ENCODE measurements at places on chromosomes 4 and X.

DNA sequence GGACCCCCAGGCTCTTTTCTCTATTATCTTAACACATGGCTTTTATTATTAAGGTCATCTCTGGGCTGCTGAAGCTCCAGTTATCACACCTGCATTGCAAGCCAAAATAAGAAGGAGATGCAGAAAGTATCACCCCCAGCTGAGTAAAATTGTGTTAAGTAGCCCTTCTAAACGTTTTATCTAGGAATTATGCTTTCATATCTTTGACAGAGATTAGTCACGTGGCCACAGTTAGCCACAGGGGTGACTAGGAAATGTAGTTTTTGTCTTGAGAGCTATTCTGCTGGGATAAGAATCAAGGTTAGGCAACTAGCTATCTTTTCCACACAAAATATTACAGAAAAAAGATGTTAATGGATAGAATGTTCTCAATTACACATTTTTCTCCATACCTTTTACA, 102.1 kb downstream of the ANXA3 start:
- DNase-seq = no peak

- no peak for DNase-seq
These were observed 2.3 kb upstream of the SASH3 start for GRCh38 chrX:129777218-129778030.

- DNase-seq = no peak
These were observed 19.1 kb downstream of the VSIG4 start for GRCh38 chrX:66020631-66021334.

- no peak for DNase-seq
These were observed 24.0 kb upstream of the PCDH7 start for GRCh38 chr4:30696191-30696590.

- no peak for DNase-seq
These were observed 213.0 kb upstream of the VEGFC start for GRCh38 chr4:177005674-177006230.

DNA sequence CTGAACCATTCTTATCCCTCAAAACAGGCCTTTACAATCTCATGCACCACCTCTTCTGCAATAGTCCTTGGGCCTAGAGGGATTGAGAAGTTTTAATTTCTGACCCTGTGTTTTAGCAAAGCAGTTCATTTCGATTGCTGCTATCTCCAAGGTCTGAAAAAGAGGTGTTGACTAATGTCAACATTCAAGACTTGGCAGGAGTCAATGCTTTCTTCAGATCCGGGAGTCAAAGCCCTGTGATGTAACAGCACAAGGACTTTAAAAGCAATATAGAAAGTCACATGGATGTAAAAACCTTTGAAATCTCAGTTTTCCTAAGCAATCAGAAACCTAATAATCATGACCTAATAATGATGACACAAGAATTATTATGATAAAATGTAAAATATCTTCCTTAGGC, 133.8 kb downstream of the ADAM29 start:
- no peak for DNase-seq
